ENCODE measurements at places on chromosomes 7 and 10. TPM values are rescaled to one million over a fixed set of nuclear protein-coding genes. Genes with fewer than 3 reads are reported as not detected.

The TCAF1 gene
- 40.6 TPM for total RNA-seq

The CFAP69 gene
- total RNA-seq: 9.3 TPM

The KCNH2 gene
- total RNA-seq: 17.7 TPM

The TEX47 gene
- not detected for total RNA-seq

DNA sequence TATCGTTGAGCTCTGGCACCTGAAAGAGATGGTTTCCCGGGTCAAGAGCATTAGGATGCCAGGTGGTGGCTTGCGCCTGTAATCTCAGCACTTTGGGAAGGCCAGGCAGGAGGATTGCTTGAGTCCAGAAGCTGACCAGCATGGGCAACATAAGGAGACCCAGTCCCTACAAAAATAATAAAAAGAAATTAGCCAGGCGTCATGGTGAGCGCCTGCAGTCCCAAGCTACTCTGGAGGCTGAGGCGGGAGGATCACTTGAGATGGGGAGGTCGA, 6.1 kb upstream of the KCP start:
- DNase-seq: no peak

DNA sequence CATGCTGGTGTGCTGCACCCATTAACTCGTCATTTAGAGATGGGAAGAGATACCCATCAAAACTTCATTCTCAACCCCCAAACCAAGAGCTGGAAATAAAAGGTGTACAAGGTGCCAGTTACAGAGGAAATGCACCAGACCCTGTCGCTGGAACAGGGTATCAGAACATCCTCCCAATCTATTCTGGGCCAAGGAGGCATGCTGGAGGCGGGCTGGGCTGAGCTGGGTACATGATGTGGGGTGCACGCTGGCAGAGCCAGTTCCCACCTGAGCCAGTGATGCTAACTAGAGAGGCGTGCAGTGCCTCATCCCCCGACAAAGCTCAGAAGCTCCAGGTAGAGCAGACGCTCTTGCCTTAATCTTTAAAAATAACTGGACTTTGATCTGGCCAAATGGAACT, 70.1 kb downstream of the NPSR1 start:
- no peak for DNase-seq

DNA sequence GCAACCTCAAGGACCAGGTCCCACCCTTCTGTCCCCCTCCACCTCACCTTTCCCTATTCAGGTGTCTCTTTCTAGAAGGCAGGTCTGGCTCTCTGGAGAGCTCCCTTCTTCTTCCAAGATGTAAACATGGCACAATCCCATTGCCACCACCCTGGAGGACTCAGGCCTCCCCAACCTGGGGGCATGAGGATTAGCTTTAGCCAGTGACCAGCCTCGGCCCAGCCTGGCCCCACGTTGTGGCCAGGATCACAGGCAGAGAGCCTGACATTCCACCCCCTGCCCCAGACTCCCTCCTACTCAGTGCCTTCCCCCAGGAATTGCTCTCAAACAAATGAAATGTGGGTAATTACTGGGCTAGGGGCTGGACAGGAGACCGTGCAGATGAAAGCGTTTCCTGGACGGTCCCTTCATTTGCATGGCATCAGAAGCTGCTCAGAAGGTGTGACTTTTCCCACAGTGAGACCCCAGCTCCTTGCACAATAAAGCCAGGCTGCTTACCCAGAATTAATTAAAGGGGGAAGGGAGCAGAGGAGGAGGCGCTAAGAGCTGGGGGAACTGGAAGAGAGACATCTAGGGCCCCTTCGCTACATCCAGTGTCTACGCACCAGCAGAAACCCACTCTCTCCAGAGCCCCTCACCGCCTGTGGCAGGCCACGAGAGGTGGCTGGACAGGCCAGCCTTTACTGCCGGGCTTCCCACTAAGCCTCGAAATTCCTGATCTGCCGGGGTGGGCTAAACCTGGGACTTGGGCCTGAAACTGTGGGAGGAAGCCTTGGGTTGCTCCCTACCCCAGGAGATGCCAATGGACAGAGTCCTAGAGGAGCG, 7.7 kb downstream of the FGF8 start:
- no peak for DNase-seq
